ENCODE measurements at places on chromosomes 11 and 22.

DNA sequence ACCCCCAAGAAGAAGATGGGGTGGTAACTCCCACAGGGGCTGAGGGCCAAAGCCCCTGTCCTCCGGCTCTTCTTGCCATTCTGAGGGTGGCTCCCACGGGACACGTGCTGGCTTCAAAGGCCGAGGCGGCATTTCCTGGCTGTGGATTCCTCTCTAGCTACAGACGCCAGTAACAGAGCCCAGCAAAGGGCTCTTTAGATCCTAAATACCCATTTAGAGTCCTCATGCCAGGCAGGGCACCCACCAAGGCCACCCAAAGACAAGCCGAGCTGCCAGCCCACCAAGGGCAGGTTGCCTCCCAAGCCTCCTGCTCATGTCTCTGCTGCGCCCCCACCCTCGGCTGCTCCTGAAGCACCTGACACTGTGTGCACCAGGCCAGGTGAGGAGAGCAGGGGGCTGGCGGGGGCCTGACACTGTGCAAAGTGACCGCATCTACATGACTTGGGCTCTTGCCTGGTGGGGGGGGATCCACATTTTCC is 5.7 kb downstream of the LRFN4 start:
- DNase-seq, result no peak

- no peak for DNase-seq
These were observed 96.1 kb upstream of the CD44 start for GRCh38 chr11:35042913-35043312.

GRCh38 chr22:37253126-37253660 is 9.1 kb upstream of the RAC2 start:
- peak; percentile 7 for DNase-seq

DNA sequence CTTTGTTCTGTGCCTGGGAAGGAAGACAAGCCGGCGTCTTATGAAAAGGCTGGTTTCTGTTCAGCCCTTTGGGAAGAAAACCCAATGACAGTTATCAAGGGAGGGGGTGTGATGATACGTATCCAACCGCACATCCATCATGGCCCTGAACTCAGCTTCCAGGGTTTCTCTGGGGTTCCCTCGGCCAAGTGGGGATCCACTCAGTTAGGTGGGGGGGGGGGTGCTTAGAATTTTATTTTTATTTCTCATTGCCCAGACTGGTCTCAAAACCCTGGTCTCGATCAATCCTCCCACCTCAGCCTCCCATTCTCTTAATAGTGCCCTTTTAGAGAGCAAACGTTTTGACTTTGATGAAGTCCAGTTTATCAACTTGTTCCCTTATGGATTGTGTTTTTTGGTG is 25.7 kb downstream of the KCNQ1 start:
- no peak for DNase-seq

DNA sequence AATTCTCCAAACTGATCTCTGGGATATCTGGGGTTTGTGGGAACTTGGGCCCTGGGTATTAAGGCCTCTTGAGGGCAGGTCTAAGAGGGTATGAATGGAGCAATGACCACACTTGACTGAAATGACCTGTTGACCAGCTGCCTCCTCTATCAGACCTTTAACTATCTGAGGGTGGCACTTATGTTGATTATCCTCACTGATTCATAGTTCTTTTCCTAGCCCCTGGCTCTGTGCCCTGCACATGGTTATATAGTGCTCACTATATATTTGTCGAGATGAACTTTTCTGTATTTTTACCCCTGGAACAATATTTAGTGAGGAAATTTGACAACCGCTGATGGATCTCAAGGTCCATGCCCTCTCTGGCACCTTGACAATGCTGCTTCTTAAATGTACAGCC is 305.5 kb upstream of the PLET1 start:
- no peak for DNase-seq

DNA sequence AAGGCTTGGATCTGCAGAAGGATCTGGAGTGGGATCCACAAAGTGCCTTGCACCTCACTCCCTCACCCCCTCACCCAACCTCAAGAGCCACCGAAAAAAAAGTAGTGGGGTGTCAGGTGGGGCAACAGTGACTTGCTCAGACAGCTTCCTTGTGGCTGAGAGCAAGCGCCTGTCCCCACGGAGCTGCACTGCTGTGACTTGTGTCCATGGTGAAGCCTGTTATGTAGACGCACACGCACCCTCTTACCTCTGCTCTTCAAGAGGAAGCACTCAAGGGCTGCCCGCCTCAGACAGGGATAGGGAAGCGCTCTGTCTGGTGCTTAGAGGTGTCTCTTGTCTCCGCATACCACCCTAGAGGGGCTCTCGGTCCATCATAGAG is 1.2 kb downstream of the DRD2 start:
- DNase-seq, result no peak

DNA sequence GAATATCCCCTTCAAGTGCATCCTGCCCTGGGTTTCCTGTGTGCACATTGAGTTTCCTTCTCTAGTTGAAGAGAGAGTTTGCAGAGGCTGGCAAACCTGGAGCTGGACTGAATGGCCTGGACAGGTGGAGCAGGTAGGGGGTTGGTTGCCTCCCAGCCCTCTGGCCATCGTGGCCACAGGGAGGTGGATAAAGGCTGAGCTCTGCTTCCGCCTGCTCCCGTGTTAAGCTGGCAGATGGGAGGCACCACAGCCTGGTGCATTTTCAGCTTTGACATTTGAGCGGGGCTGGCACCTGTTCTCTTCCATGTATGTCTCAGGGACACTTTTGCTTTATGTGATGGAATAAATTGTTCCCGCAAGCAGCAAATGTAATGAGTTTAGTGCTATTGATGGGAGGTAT is 11.1 kb downstream of the MICAL2 start:
- DNase-seq, result no peak

GRCh38 chr11:57338142-57338541 is at the start of gene P2RX3:
TSS of gene P2RX3 (plus strand) at chr11:57338352. CDS start at chr11:57338551, 199 bp downstream.
- no peak for DNase-seq

DNA sequence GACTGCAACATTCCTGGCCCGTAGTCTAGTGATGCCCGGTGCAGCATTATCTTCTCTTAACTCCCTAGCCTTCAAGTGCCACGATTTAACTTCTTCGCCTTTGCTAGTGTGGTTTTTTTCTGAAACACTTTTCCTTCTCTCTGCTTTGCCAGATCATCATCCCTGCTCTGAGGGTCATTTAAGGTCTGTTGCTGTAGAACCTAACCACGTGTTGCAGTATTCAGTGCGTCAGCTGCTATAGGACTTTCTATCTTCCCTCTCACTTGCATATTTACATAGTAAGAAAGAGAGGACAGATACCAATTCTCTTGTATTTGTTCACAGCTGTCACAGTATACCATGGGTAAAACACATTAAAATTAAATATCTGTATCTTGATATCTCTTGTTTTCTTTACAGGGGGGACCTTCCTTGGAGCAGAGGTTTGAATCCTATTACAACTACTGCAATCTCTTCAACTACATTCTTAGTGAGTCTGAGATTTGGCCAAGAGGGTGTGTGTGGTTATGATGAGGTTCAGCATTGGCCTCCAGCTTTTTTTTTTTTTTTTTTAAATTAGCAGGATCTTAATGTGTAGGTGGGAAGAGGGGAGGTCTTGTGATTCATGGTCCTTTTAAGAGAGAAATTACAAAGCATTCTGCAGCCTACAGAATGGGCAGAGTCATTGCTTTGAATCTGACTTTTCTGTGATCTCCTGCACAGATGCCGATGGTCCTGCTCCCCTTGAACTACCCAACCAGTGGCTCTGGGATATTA is 13.5 kb downstream of the EIF3L start:
- no peak for DNase-seq

GRCh38 chr11:45895553-45896259 is 10.3 kb downstream of the MAPK8IP1 start:
- no peak for DNase-seq

DNA sequence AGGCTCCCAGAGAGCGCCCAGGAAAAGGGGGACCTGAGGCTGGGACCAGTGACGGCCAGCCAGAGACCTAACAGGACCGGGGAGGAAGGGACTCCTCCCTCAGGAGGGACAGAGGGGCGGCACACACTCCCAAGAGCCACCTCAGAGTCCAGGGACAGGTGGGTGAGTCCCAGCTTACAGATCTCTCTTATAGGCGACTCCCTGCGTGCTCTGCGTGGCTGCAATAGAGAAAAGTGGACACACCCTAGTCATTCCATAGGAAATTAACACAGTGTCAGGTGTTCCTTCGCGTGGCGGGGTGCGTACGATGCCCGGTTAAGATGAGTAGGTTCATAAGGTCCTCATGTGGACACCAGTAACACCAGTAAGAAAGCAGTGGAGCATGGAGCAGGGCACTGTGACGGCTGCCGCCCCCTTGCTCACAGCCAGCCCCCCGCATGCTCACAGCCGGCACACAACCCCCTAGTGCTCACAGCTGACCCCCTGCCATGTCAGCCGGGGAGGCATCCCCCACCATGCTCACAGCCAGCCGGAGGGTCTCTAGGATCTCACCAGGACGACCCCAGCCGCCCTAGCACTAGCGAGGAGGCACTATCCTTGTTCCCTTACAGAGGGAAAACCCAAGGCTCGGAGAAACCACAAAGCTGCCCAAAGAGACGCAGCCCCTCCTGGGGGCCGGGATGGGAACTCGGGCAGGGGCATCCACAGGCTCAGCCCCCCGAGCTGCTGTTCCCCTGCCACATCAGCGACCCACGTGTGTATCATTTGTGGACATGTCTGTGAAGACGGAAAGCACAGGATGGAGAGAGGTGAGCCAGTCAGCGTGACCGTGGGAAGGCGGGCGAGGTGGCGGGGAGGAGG is 426.8 kb downstream of the TBC1D22A start:
- no peak for DNase-seq

- no peak for DNase-seq
These were observed 57.1 kb upstream of the TCF20 start for GRCh38 chr22:42327462-42328129.

GRCh38 chr22:20391222-20391621 is 2.7 kb upstream of the ZNF74 start:
- DNase-seq, result no peak

DNA sequence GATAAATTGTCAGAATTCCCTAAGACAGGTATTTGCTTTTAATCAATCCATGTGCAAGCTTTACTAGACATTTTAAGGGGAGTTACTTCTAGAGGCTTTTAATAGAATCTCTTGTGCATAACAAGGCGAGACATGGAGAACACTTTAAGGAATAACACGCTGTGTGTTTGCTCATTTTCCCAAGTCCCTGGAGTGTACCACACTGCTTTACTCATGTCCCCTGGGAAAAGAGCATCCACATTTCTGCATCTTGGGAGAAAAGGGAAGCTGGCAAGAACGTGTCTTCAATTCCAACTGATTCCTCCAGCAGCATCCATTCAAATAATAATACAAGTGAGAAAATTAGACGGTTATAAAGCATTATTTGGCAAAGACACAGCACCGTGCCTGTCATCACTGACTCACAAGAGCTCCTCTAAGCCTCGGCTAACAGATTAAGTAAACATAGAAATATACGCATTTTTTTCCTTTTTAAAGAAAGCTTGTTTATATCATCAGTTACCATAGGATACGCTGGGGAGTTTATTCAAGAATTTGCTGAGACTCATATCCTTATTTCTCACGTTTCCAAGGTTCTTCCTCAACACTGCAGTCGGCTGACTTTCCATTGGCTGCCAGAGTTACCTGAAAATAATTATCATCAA is 121.5 kb downstream of the CD44 start:
- no peak for DNase-seq

DNA sequence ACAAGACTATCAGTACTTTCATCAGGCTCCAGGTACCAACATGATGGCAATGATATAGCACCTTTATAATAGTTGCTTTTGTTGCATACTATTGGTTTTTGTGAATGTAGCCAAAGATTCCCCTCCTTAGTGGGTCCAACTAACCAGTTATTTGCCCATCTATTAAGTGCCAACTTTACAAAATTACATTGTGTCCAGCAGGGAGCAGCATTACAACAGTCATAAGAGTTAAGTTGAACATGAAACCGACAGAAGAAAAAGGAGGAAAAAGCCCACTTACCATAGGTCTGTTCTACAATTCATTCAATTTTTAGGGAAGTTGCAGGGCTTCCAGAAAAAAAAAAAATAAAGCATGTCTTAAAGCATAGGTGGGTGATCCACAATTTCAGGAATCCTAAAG is 21.6 kb downstream of the IMMP1L start:
- DNase-seq, result no peak

DNA sequence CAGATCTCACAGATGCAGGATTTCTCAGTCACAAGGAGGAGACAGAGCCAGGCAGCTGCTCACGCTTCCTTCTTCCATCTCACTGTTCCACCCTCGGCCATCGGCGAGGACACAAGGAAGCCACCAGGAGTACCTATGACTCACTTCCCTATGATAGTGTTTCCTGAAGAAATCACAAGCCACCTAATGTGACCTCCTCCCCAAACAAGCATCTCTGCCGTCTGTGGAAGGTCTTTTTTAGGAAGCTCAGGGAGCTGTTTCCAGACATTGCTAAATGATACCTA is 672.7 kb downstream of the TBC1D22A start:
- no peak for DNase-seq

GRCh38 chr11:35911616-35912165 is 32.2 kb upstream of the LDLRAD3 start:
- no peak for DNase-seq

DNA sequence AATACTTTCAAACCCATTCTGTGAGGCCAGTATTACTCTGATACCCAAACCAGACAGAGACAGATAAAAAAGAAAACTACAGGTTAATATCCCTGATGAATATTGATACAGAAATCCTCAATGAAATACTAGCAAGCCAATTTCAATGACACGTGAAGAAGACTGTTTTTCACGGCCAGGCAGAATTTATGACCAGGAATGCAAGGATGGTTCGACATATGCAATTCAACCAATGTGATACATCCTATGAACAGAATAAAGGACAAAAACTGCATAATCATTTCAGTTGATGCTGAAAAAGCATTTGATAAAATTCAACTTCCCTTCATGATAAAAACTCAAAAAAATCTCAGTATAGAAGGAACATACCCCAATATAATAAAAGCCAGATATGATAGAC is 44.5 kb downstream of the SLC22A24 start:
- no peak for DNase-seq

DNA sequence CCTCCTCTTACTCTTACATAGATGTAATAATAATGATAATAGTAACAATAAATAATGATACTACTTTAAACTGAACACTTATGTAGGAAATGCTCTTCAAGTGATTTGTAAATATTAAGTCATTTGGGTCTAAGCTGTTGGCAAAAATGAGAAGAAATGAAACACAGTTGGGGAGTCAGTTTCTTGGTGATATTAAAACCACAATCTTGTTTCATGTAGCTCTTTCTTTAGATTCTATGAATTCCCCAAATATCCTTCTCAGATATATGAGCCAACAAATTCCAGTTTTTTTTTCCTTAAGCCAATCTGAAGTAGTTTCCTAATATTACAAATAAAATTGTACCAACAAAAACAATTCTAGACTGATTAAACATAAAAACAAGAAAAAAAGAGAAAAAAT is 1115.6 kb upstream of the CNTN5 start:
- no peak for DNase-seq

DNA sequence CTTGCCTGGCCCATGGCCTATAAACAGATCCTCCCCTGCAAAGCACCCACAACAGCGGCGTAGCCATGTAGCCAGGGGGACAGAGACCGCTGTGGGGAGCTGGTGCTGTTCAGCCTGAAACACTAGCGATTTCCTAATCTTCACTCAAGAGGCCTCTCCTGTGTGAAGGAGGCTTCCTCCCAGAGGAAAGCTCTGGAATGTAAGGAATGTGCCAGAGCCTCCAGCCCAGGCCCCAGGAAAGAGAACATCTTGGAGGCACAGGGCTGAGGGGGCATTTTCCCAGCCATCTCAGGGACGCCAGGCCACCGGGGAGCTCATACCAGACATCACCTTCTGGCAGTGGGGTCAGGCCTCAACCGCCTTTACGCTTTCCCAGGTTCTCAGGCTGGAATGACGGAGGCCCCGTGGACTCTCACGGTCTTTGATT is 24.0 kb downstream of the MIAT start:
- no peak for DNase-seq

GRCh38 chr11:10291801-10292638 is 2.0 kb downstream of the SBF2 start:
- DNase-seq, result no peak

All from activated CD4-positive, CD25-positive, alpha-beta regulatory T cell treated with anti-CD3 and anti-CD28 coated beads, Interleukin-2, amount 50 U/mL, for 72 hours (primary cell).